Esophagus squamous epithelium (tissue), 5 donors: ENCODE measurements at places on chromosomes 16 and 17.

DNA sequence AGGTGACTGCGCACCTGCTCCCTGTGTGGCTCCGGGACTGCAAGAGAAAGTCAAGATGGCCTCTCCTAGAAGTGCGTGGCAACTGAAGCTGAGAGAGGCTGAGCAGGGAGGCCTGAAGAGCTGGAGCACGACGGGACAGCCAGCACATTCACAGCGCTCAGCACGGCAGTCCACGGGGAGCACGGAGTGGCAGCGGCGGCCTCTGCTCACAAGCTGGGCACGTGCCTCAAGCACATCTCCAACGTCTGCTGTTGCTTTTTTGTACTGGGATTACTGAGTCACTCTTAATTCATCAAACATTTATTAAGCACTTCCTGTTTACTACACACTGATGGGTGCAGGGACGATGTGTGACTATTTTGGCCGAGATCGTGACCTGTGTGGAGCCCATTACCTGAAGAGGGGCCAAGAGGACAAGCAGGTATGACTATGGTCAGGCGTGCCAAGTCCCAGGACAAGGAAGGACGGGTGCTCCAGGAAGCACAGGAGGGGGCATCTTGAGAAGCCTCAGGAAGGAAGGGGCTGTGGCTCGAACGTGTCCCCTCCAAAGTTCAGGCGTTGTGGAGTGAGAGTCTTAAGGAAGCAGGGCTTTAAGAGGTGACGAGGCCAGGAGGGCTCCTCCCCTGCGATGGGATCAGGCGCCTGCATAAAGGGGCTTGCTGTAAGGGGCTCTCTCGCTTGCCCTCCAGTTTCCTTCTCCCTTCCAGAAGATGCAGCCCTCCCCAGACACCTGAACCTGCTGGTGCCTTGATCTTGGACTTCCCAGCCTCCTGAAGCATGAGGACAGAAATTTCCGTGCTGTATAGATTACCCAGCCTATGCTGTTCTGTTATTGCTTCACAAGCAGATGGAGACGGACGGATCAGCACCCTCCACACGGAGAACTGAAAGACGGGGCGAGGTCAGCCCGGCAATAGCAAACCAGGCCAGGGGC is 105.8 kb downstream of the ADCY9 start:
- no peak for DNase-seq

GRCh38 chr16:89193576-89194293 is 6.6 kb downstream of the SLC22A31 start:
- DNase-seq = no peak

DNA sequence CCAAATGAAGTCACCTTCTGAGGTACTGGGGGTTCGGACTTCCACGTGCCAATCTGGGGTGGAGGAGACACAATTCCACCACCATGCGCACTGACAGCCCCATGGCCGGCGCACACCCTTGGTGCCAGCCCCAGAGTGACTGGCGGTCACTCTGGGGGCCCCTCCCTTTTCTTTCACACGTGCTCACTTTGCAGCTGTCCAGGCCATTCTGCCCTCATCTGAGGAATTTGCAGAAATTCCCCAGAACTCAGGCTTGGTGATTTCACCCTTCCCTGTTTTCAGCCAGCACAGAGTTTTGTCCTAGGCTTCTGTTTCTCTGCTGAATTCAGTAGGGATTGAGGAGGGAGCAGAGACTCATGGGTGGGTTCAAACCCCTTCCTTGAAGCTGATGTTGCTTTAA is 54.8 kb downstream of the CDRT4 start:
- DNase-seq = no peak

- no peak for DNase-seq
Observed at GRCh38 chr17:28325211-28325610, 6.2 kb downstream of the TMEM97 start.

DNA sequence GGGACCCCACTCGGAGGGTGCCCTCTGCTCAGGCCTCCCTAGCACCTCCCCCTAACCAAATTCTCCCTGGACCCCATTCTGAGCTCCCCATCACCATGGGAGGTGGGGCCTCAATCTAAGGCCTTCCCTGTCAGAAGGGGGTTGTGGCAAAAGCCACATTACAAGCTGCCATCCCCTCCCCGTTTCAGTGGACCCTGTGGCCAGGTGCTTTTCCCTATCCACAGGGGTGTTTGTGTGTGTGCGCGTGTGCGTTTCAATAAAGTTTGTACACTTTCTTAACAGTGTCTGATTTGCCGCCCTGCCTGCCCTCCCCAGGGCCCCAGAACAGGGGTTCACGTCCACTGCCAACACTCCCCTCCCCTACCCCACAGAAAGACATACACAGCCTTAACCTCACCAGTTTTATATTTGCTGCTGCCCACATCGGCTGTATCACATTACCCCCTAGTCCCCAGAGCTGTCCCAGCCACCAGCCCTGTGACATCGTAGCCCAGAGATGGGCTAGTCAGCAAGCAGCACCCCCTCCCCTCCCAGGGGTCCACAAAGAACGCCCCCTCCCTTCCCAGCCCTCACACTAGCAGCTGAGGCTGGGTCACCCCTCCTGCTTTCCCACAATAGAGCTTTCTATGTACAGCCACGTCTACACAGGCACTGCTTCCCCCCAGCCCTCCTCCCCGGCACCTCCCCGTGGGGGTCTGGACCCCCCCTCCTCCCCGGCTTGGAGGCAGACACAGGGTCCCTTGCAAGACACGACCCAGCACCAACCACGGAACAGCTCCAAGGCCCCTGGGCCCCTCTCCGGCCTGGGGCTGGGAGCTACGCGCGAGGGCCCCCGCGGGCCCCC is 7.9 kb downstream of the GRN start:
- no peak for DNase-seq

- DNase-seq = no peak
Observed at GRCh38 chr16:8806272-8806983, 8.8 kb downstream of the PMM2 start.

- no peak for DNase-seq
Observed at GRCh38 chr17:79844869-79845600, 5.8 kb upstream of the CBX4 start.

DNA sequence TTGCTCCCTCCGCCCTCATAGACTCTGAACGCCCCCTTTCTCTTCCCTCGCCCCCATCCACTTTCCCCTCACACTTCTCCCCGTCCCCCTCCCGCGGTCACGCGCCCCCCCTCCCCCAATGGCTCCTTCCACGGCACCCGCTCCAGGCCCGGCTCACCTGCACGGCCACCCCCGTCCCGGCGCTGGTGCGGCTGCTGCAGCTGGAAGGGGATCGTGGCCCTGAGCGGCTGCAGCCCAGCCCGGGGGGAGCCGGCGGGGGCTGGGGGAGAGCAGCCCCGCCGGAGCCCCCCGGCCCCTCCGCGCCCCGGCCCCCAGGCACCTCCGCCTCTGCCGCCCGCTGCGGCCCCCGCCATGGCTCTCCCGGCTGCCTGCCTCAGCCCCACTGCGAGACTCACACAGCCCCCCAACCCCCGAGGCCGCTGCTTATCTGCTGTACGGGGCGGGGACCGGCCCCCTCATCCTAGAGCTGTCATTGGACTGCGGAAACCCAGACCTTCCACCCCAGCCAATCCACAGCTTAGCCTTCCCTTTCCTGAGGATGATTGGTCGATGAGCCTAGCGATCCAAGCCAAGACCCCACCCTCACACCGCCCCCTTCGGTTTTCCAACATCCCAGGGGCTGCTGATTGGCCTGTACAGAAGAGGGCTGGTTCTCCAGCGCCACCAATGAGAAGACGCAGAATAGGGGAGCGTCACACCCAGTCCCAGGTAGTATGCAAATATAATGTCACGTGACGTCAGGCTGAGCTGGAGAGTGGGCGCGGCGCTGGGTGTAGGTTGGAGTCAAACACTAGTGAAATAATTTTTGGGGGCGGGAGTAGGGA is at the start of gene FAM117A:
TSS of gene FAM117A (minus strand) at position 397 of the 824 bp plus-strand sequence. CDS start at position 353, 44 bp downstream.
- DNase-seq = peak; percentile 95

- DNase-seq = no peak
Observed at GRCh38 chr17:66018786-66019185, 173.1 kb downstream of the CEP112 start.

- no peak for DNase-seq
Observed at GRCh38 chr16:9099131-9099625, 7.7 kb downstream of the HAPSTR1 start.

DNA sequence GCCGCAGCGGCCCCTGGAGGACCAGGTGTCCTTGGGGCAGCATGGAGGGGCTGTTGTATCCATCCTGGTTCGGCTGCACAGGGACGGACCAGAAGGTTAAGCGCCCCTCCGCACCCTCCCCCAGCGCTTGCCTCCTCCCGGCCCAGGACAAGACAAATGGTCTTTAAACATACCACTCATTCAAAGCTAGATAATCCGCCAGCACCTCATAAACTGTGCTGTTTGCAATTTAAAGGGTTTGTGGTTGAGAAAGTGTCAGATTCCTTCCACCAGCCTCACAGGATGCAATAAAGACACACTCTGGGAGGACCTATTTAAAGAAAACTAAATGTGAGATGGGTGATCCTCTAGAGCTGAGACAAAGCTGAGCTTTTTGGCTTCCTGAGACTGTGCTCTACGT is 426.2 kb upstream of the EEF2KMT start:
- DNase-seq = no peak
